Activated naive CD4-positive, alpha-beta T cell treated with anti-CD3 and anti-CD28 coated beads, Interleukin-2, amount 50 U/mL, for 72 hours (primary cell): ENCODE measurements at places on chromosomes 6 and 20. TPM values are rescaled to one million over a fixed set of nuclear protein-coding genes. Genes with fewer than 3 reads are reported as not detected.

GRCh38 chr20:50456452-50457324 lies 53.5 kb upstream of the PTPN1 start:
- DNase-seq: no peak

GRCh38 chr6:108564178-108564577 lies 3.5 kb downstream of the FOXO3 start:
- no peak for DNase-seq

DNA sequence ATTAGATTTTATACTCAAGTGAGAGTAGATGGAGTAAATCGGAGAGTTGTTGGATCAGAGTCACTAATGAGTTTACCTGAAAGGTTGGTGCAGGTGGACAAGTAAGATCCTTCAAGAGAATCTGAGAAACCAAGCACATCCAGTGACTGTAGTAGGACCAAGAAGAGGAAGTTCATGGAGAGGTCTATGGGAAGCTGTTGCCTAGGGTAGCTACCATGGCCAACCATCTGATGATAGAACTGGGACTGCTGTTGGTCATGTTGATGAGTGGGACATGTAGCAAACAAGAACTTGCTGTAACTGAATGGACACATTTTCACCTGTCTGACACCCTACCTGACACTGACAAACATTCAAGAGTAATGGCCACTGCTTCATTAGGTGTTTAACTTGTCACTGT lies 11.3 kb upstream of the ADGB start:
- DNase-seq: no peak

DNA sequence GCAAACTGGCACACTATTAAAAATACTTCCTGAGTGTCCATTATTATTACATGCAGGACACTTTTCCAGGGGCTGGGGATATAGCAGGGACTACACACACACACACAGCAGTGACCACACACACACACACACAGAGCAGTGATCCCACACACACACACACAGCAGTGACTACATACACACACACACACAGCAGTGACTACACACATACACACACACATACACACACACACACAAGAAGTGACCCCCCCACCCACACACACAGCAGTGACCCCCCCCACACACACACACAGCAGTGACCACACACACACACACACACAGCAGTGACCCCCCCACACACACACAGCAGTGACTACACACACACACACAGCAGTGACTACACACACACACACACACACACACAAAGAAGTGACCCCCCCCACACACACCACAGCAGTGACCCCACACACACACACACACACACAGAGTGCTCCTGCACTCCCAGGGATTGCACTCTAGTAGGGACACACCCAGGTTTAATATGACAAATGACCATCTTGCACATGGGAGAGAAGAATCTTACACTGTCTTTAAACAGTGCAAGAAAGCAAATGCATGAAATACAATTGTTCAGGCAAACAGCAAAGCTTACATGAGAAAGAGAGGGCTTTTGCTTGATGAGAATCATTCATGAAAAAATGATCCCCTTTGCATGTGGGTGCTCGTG lies 115.5 kb downstream of the IRF4 start:
- DNase-seq: no peak

- no peak for DNase-seq
Measured at GRCh38 chr6:91487696-91488392, 901.0 kb upstream of the MAP3K7 start.

GRCh38 chr6:44221961-44222335 lies 1.4 kb upstream of the SLC29A1 start:
- DNase-seq: no peak

GRCh38 chr6:14048837-14049236 lies 68.7 kb upstream of the CD83 start:
- DNase-seq: no peak

- DNase-seq: no peak
Measured at GRCh38 chr6:87164004-87164403, 8.6 kb downstream of the ZNF292 start.

The ZNF391 gene
- total RNA-seq: 3.4 TPM

The KCNK17 gene
- not detected for total RNA-seq

The AARS2 gene
- 7.3 TPM for total RNA-seq
